ENCODE measurements at places on chromosomes 3 and 15.
A peak's percentile ranks its signal among the peaks of the same experiment; 100 is the strongest.

DNA sequence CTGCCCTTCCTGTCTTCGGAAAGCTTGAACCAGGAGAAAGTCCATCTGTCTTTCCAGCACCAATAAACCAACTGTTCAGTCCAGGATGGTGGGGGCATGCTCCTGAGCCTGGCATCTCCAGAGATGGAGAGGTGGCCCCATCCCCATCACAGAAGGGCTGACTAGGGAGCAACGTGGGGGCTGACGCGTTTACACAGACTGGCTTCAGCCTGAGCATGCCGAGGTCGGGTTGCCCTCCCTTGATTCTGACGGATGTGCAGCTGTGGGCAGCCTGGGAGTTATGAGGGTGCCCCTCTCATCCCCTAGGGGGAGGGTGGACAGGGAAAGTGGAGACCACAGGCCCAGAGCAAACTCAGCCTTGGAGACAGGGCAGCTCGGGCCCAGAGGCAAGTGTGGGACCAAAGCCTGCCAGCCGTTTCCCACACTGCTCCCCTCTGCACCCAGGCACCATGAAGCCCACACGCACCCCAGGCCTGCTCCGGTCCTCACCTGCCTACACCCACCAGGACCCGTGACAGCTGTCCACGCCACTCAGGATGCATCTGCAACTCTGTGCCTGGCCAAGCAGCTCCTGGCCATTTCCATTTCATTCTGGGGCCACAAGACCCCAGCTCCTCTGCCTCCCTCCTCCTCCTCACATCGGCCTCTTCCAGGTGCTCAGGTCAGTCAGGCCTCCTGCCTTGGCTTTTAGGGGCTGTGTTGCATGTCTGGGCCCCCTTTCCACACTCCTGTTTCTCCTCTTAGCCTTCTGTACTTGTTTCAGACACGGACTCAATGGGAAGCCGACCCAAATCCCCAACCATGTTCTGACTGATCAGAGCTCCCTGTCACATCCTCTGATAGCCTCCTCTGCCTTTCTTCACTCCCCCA is 48.2 kb upstream of the SLC41A3 start:
- H3K4me1 ChIP-seq, result no peaks in the 10 kb centered on the region
- no peak overlapping the region for H3K27ac ChIP-seq
- DNase-seq, result no peak
- no peaks in the 10 kb centered on the region for H3K27me3 ChIP-seq

- H3K27me3 ChIP-seq, result no peaks in the 10 kb centered on the region
- no peaks in the 10 kb centered on the region for H3K36me3 ChIP-seq
- H3K27ac ChIP-seq, result no peak overlapping the region
- no peak for DNase-seq
- peaks cover 16% of the 10 kb centered on the region for H3K4me1 ChIP-seq
These were observed 33.9 kb downstream of the PFN2 start for GRCh38 chr3:149936812-149937230.

GRCh38 chr3:52920841-52921240 is 23.5 kb upstream of the STIMATE start:
- no peaks in the 10 kb centered on the region for H3K4me1 ChIP-seq
- no peak overlapping the region for H3K4me3 ChIP-seq
- no peak for DNase-seq
- peaks cover 15% of the 10 kb centered on the region for H3K36me3 ChIP-seq

GRCh38 chr3:41041462-41041861 is 157.8 kb upstream of the CTNNB1 start:
- H3K4me3 ChIP-seq, result no peak overlapping the region
- H3K4me1 ChIP-seq, result no peaks in the 10 kb centered on the region

- H3K4me1 ChIP-seq, result no peaks in the 10 kb centered on the region
- no peaks in the 10 kb centered on the region for H3K27me3 ChIP-seq
- H3K36me3 ChIP-seq, result no peaks in the 10 kb centered on the region
- DNase-seq, result no peak
- H3K27ac ChIP-seq, result no peak overlapping the region
These were observed 134.3 kb downstream of the GADL1 start for GRCh38 chr3:30760040-30760695.

GRCh38 chr3:59605318-59605717 is 555.5 kb upstream of the CFAP20DC start:
- H3K4me3 ChIP-seq, result no peak overlapping the region
- no peaks in the 10 kb centered on the region for H3K36me3 ChIP-seq
- no peak for DNase-seq

DNA sequence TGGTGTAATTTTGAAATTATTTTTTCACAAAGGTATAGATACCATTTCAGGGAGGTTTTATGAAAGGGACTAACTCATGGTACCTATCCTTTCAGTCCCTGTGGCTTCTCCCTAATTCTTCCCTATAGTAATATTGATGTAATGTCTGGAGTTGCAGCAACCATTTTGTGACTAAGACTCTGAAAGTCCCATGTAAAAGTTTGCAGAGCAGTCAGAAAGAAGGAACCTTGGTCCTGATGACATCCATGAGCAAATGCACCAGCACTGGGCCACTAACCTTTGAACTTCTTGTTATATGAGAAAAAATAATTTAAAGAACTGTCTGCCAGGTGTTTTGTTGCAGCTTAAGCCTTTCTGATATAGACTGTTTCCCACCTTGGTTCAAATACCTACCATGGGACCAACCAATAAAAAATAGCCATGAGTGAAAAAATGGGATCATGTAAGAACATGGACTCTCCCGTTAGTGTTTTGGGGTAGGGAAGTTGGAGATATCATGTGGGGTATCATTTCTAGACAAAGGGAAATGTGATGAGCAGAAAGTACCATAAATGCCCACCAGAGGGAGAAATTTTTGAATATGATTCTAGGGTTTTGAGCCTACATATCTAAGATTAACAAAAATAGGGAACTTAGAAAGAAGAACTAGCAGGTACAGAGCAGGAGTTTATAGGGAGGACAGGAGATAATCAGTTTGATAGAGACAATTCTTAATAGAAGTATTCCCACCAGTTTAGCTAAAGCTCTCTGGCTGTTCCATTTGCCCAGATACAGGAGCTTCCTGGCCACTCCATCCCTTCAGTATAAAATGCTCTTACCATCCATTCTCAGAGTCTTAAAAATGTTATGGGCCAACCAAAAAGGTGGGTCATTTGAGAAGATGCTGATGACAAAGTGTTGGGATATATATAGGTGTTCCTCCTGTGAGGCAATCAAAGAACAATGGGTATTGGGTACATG is 3.4 kb upstream of the CPOX start:
- no peaks in the 10 kb centered on the region for H3K36me3 ChIP-seq
- H3K4me1 ChIP-seq, result peaks cover 8% of the 10 kb centered on the region
- H3K27ac ChIP-seq, result no peak overlapping the region

GRCh38 chr3:146334151-146334550 is 83.2 kb upstream of the PLSCR4 start:
- no peak overlapping the region for H3K4me3 ChIP-seq
- H3K27me3 ChIP-seq, result no peaks in the 10 kb centered on the region
- no peaks in the 10 kb centered on the region for H3K36me3 ChIP-seq
- DNase-seq, result no peak
- H3K4me1 ChIP-seq, result no peaks in the 10 kb centered on the region
- H3K27ac ChIP-seq, result no peak overlapping the region

- H3K4me3 ChIP-seq, result no peak overlapping the region
- H3K4me1 ChIP-seq, result peaks cover 28% of the 10 kb centered on the region
- no peaks in the 10 kb centered on the region for H3K27me3 ChIP-seq
- no peaks in the 10 kb centered on the region for H3K36me3 ChIP-seq
- no peak overlapping the region for H3K27ac ChIP-seq
These were observed 58.5 kb downstream of the ADAMTS7 start for GRCh38 chr15:78752492-78753358.

DNA sequence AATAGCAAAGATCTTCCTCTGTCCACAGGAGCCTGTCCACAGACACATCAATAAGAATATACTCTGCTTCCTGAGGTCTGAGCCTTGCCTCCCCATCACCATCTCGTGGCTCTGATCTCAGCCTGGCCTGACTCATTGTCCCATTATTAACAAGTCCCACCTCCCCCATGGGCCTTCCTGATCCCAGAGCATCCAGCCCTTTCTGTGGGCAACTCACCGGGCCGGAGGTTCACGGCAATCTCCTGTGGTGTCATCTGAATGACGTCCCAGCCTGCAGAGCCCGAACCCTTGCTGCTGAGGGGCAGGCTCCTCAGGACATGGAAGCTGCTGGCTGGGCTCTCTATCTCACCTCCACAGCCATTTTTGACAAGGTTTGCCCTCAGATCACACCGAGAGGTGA is 28.1 kb downstream of the ITGB5 start:
- H3K4me1 ChIP-seq, result peaks cover 68% of the 10 kb centered on the region
- no peak for DNase-seq
- no peak overlapping the region for H3K4me3 ChIP-seq
- no peaks in the 10 kb centered on the region for H3K27me3 ChIP-seq
- peaks cover 6% of the 10 kb centered on the region for H3K36me3 ChIP-seq

GRCh38 chr3:184633237-184633579 is 71.6 kb downstream of the EPHB3 start:
- no peak overlapping the region for H3K4me3 ChIP-seq
- no peaks in the 10 kb centered on the region for H3K27me3 ChIP-seq
- no peak for DNase-seq
- H3K36me3 ChIP-seq, result no peaks in the 10 kb centered on the region
- no peaks in the 10 kb centered on the region for H3K4me1 ChIP-seq

- H3K4me1 ChIP-seq, result no peaks in the 10 kb centered on the region
- H3K27me3 ChIP-seq, result no peaks in the 10 kb centered on the region
- H3K27ac ChIP-seq, result no peak overlapping the region
- H3K4me3 ChIP-seq, result no peak overlapping the region
- no peak for DNase-seq
These were observed 21.7 kb upstream of the GMNC start for GRCh38 chr3:190883973-190884832.

DNA sequence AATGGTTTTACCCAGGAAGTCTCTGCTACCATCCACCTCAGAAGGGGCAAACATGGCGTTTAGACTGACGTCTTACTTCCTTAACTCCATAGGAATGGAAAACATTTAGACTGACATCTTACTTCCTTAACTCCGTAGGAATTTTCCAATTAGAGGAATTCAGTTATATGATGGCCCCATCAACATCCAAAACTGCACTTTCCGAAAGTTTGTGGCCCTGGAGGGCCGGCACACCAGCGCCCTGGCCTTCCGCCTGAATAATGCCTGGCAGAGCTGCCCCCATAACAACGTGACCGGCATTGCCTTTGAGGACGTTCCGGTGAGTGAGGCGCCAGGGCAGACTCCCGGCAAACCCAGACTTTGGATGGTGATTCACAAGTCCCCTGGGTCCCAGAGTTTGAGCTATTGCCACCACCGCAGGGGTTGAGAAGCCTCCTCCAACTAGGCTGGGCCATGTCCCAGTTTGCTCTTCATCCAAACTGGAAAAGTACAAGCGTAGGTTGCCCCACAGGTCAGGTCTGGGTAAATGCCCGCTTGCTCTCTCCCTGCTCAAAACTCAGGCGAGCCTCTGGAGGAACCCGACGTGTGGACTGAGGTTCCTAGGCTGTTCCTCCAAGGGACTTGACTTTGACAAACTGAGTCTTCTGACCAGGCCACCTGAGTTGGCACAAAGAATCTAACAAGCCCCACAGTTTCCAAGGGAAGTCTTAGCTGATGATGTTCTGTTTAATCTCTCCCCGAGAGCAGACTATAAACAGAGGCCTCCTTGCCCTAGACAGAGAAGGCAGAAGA is 57.7 kb downstream of the MESD start:
- no peak for DNase-seq
- H3K4me3 ChIP-seq, result no peak overlapping the region
- peaks cover 28% of the 10 kb centered on the region for H3K4me1 ChIP-seq
- peak overlapping the region; percentile 46 for H3K27ac ChIP-seq

GRCh38 chr15:58864602-58865424 is 68.7 kb downstream of the SLTM start:
- H3K27me3 ChIP-seq, result no peaks in the 10 kb centered on the region
- DNase-seq, result no peak
- H3K27ac ChIP-seq, result no peak overlapping the region
- no peaks in the 10 kb centered on the region for H3K36me3 ChIP-seq

DNA sequence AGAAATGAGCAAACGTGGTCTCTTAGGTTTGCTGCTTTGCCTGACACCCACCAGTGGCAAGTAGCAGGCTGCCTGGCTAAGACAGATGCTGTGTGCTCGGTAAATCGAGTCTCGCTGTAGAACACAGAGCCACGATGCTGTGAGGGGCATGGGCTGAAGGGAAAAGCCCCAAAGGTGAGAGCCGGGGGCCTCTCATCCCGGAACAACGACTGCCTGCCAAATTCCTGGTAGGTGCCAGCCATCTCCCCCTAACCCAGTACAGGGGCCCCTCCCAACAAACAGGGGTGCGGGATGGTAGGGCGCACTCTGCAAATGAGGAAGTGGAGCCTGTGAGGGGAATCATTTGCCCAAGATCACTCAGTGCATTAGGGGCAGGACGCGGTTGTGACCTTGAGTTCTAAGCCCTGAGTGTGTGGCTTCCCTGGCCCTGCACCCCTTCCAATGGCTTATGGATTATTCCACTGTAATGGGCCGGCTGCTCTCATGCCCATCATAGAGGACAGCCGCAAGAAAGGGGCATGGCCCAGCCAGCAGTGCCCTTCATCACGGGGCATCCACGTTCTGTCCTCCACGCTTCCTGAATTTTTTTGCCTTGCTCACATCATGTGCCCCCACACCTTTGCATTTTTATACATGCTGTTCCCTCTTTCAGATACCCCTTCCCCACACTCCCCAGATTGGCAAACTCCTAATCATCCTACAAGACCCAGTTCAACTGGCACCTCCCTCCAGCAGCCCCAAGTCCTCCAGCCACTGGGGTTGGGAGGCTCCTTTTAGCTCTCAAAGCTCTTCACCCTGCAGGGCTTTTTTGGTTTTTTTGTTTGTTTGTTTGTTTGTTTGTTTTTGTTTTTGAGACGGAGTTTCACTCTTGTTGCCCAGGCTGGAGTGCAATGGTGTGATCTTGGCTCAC is 125.4 kb downstream of the NUP210 start:
- H3K36me3 ChIP-seq, result no peaks in the 10 kb centered on the region
- no peak overlapping the region for H3K27ac ChIP-seq
- no peaks in the 10 kb centered on the region for H3K27me3 ChIP-seq

- no peak overlapping the region for H3K4me3 ChIP-seq
- H3K27me3 ChIP-seq, result no peaks in the 10 kb centered on the region
- H3K36me3 ChIP-seq, result no peaks in the 10 kb centered on the region
- no peak for DNase-seq
- no peak overlapping the region for H3K27ac ChIP-seq
These were observed 82.7 kb upstream of the NR2F2 start for GRCh38 chr15:96247621-96248305.

DNA sequence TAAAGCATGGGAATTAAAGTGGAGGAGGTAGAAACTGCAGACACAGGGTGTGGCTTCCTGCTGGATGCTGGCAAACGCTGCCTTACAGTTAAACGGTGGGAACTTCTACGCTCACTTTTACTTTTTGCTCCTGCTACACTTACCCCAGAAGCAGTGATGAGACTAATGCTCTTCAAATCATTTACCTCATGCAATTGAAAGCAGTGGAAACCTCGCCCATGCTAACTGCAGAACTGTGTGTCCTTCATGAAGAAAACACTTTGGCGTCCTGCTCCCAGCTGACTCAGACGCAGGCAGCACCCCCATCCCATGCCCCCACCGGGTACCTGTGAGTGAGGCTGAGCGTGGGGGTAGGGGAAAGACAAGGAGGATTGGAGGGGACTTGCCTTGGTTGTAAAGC is 31.8 kb downstream of the UPK1B start:
- no peak for DNase-seq
- no peaks in the 10 kb centered on the region for H3K4me1 ChIP-seq
- no peaks in the 10 kb centered on the region for H3K36me3 ChIP-seq

Measured in thoracic aorta (tissue), 2 donors.